Colonic mucosa (tissue), 4 donors: ENCODE measurements at places on chromosomes 2 and 18. TPM values are rescaled to one million over a fixed set of nuclear protein-coding genes. Genes with fewer than 3 reads are reported as not detected.

GRCh38 chr2:174788291-174788929 is 24.1 kb upstream of the CHRNA1 start:
- DNase-seq: no peak

GRCh38 chr2:47190188-47190881 is 35.2 kb upstream of the STPG4 start:
- DNase-seq: no peak

- no peak for DNase-seq
Observed at GRCh38 chr2:127174136-127174535, 46.0 kb downstream of the CYP27C1 start.

DNA sequence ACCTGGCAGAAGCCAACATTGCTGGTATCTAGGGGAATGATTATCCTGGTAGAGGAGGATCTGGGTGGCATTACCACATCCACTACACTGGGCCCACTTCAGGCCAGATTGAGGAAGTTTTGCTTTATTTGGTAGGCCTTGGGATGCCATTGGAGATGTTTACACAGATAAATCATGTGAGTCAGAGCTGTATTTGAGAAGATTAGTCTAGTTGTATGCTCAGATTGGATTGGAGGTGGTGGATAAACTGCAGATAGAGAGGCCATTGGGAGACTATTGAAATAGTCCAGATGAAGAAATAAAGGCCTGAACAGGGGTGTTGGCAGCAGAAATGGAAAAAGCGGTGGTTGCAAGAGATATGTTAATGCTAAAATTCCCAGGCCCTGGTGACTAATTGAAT is 81.5 kb downstream of the EFEMP1 start:
- DNase-seq: no peak

DNA sequence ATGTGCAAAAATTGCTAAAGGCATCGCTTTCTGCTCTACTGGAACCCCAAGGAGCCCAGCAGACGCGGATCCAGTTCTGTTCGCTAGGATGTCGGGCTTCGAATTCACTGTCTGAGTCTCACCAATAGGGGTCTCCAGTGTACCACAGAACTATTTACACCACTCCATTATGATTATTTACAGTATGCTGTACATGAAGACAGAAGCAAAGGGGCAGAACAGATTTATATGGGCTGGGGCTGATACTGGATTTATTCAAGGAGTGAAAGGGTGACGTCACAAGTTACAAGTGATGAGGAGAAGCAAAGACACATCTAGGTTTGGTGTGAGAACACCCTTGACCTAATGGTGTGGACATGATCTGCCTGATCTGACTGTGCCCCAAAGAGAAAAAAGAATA is 185.3 kb upstream of the ATP5MC3 start:
- peak; percentile 22 for DNase-seq

ASIC4 gene
- 0.12 TPM for total RNA-seq

SERPINB12 gene
- not detected for total RNA-seq

EPB41L5 gene
- 21.6 TPM for total RNA-seq

SERPINB11 gene
- total RNA-seq: not detected

R3HDM1 gene
- 34.2 TPM for total RNA-seq
